ENCODE measurements at places on chromosomes 2 and 18.

GRCh38 chr2:25295621-25296020 lies 46.1 kb downstream of the DNMT3A start:
- no peak for DNase-seq

- DNase-seq, result no peak
These were observed 300.7 kb downstream of the SP3 start for GRCh38 chr2:173664513-173664910.

DNA sequence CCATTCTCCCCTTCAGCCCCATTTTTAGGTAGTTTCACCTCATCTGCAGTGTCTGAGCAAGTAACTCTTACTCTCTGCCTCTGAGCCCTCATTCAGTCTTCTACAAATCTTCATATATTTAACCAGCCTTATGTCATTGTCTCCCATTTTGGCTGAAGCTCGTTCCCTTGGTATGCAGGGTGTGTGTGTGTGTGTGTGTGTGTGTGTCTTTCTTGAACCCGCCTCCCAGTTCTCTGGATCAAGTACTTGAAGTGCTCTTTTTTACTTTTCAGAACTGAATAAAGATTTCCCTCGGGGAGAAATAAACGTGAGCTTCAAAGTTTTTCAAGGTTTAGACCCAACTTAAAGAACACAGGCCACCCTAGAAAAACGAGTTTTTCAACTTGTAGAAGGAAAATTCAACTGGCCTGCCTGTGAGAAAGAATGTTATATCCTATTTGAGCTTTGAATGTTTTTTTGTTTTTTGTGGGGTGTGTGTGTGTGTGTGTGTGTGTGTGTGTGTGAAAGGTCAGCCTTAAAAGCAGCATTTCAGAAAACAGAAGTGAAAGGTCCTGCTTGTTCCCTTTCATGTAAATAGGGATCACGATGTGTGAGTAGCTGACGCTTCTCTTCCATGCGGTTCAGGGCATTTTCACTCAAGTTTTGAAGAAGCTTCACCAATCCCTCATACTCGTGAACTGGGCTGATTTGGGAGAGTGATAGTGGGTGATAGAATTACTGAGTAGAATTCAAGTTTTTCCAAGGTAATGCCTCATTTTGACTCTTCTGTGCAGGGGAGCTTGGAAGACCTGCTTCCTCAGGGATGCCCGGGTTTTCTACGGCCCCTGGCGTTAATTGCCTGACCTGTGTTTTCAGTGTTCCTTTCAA lies 50.6 kb upstream of the EML6 start:
- no peak for DNase-seq

- DNase-seq, result peak; percentile 20
These were observed 1262.9 kb downstream of the SUCLG1 start for GRCh38 chr2:83196225-83196624.

DNA sequence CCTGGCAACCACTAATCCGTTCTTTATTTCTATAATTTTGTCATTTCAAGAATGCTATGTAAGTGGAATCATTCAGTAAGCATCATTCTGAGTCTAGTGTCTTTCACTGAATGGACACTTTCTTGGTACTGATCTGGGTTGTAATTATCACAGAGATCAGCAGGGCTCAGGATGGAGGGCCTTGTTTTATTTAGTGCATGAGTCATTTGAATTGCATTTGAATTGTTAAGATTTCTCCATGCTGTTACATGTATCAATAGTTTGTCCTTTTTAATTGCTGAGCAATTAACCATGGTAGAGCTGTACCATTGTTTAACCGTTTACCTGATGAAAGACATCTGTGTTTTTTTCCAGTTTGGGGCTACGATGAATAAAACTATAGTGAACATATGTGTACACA lies 256.4 kb downstream of the THSD7B start:
- DNase-seq, result no peak

DNA sequence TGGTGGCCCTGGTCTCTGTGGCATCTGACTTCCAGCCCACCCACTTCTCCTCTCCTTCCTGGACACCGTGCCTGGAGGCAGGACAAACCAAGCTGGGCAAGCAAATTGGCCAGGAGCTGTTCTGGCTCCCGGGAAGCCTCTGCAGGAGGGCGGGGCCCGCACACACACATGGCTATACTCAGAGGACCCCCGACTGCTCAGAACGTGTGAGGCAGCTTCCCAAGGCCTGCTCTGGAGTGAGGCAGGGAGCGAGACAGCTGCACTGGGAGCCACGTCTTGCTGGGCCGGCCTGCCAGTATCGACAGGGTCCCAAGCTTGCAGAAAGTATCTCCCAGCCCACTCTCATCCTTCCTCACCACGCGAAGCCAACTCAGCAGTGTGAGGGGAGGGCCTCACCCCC lies 257.3 kb downstream of the TWIST2 start:
- no peak for DNase-seq

Measured in SK-N-DZ (cell line).